Activated CD8-positive, alpha-beta memory T cell treated with anti-CD3 and anti-CD28 coated beads, Interleukin-2, amount 50 U/mL, for 4 hours (primary cell): ENCODE measurements at places on chromosomes 7 and 10.

DNA sequence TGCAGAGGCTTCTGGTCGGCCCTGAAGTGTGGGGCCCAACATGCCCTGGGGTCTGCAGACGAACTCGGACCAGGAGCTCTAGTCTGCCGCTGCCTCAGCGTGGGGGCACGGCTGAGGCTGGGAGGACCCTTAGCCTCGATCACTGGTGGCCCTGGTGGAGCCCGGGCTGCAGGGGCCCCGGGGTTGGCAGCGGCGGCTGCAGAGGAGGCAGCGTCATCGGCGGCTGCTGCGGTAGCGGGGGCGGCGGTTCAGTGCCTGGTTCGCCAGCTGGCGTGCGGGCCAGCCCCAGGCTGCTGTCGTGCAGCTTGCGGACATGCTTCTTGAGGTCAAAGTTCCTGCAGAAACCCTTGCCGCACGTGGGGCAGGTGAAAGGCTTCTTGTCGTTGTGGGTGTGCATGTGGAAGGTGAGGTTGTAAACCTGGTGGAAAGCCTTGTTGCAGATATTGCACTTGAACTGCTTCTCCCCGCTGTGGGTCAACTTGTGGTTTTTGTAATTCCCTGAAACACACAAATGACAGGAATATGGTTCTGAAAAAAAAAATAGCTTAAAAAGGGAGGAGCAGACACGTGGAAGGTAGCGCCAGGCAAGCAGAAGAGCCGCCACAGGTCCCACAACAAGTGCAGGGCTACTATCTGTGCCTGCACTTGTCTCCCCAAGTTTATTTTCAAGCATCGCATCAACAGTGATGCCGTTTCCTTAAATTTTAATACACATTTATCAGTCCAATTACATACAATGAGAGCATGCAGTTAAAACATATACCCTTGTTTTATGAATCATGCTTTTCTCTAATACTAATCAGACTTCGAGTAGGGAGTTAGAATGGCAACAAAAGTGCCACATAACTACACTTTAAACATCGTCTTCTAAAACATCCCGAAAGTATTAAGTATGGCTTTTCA is 2.4 kb downstream of the FEZF1 start:
- DNase-seq, result no peak

- no peak for DNase-seq
Observed at GRCh38 chr7:133401225-133401624, 148.3 kb downstream of the EXOC4 start.

- no peak for DNase-seq
Observed at GRCh38 chr7:75980430-75981202, 13.8 kb downstream of the TMEM120A start.

- no peak for DNase-seq
Observed at GRCh38 chr7:102424787-102425218, 8.6 kb upstream of the ORAI2 start.

GRCh38 chr7:91427051-91427450 is 162.8 kb downstream of the FZD1 start:
- DNase-seq, result no peak

GRCh38 chr10:72353028-72353964 is 1.4 kb downstream of the DNAJB12 start:
- no peak for DNase-seq

DNA sequence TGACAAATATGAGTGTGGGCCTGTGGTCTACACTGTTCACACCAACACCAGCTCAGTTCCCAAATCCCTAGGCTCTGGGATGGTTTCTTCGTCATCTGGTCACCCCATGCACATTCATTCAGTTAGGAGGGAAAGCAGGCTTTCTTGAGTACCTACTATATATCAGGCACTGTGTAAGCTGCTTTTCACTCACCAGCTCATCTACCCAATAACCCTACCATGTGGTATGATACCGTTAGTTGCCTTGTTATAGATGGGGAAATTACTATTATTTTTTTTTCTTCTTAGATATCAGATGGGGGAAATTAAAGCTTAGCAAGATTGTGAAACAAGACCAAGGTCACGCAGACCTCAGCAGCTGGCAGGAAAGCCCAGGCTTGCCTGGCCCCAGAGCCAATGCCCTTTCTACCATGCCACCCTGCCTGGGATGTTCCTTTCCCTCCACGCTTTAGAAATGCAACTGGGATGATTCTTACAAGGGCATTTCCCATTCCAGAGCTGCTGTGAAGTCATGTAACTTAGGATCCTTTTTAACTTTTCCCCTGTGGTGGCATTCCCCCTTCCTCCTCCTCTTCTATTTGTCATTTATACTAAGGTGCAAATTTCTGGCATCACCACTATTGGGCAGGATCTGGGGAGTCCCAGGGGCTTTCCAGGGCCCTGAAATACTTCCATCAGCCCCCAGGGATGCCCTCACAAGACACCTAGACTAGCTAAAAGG is 93.1 kb upstream of the EFCAB10 start:
- no peak for DNase-seq

DNA sequence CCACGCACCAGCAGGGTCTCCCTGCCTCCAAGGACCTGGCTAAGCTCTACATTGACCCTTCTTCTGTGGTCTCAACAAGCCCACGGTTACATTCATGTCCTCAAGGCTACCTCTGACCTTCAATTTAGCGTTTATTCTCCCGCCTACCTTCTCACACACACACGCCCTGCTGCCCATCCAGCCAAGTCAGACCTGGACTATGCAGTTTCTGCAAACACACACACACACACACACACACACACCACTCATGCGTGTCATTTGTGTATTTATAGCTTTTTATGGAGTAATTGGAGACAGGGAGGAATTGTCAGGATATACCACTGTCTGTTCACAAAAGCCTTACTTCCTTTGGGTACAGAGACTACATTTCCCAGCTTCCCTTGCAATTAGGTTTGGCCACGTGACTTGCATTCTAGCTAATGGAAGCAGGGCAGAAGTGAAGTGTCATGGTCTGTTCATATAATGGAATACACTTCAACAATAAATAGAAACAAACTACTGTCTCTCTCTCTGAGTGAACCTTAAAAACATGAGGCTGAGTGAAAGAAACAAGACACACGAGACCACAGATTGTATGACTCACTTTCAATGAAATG is 53.8 kb upstream of the CPXM2 start:
- DNase-seq, result no peak

DNA sequence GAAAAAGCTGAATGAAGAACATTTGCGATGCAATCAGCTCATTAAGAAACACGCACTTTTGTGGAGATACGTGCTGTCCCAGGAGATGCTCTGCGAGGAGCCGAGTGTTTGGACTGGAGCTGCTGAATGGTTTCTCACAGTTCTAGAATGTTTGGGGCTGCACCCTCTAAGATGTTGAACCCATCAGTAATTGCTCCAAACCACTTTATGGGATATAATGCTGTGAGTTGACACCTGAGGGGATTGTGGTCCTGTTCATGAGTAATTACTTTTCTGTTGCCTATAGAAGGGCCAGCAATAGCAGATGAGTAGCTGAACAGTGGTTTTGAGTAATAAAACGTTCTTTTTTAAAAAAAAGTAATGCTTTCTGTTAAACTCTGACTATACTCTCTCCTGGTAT is 63.1 kb downstream of the IKZF1 start:
- no peak for DNase-seq

- no peak for DNase-seq
Observed at GRCh38 chr10:62869958-62870357, 53.8 kb upstream of the EGR2 start.
